ENCODE measurements at places on chromosomes 13 and 19.

DNA sequence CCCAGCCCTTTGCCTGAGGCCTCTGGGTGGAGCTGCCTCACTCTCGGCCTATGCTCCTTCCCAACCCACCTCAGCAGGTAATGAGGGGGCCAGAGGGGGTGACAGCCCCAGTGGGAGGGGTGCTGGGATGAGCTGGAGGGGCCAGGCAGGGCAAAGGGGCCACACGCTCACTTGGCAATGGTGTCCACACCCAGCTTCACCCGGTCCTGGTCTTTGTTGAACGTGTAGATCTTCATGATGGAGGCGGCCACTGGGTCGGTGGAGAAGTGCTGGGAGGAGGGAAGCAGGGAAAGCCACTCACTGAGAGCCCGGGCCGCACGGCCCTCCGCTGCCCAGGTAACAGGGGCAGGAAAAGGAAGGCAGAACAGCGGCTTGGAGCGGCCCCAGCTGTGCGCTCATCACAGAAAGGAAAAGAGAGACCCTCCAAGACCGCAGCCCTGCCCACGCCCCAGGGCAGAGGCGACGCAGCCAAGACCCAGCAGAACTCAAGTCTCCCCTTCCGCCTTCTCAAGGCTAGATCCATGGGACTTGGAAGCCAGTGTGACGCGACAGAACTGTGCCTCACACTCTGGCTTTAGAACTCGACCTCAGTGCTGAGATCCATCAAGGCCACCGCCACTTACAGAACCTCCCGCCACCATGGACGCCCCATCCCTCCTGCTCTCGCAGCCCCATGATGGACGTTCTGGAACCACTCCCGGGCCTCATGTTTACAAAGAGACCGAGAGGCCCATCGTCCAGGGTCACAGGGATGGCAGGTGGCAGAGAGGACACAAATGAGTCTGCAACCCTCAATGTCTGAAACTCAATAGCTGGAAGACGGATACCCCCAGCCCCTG is 9.2 kb downstream of the UBXN6 start:
- DNase-seq: no peak

- no peak for DNase-seq
Measured at GRCh38 chr19:413756-414420, 4.9 kb upstream of the C2CD4C start.

DNA sequence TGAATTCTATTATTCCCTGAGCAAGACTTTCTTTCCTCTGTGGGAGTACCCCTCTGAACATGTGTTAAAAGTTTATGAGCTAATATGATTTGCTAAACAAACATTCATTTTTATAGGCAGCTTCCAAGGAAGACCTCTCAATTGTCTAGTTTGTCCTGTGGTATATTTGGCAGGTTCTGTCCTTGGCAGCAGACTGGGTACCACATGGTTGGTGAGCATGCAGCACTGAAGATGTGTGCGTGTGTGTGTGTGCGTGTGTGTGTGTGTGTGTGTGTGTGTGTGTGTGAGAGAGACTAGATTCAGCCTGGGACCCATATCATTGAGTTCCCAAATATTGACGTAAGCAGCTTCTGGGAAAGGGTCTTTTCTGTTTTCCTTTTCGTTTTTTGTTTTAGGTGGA is 24.0 kb downstream of the FGF9 start:
- no peak for DNase-seq

DNA sequence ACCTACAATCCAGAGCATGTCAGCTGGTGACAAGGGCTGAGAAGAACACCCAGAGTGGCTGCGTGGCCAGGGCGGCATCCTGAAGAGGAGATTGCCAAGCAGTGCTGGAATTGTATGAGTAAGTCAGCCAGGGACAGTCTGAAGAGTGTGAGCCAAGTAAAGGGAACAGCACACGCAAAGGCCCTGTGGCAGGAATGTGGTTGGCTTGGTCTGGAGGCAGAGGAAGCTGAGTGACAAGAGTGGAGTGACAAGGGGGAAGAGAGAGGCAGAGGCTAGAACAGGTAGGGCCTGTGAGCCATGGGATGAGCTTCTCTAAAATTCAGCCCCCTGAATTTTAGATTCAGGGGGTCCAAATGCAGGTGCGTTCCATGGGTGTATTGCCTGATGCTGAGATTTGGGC is 53.7 kb upstream of the UQCRFS1 start:
- no peak for DNase-seq

DNA sequence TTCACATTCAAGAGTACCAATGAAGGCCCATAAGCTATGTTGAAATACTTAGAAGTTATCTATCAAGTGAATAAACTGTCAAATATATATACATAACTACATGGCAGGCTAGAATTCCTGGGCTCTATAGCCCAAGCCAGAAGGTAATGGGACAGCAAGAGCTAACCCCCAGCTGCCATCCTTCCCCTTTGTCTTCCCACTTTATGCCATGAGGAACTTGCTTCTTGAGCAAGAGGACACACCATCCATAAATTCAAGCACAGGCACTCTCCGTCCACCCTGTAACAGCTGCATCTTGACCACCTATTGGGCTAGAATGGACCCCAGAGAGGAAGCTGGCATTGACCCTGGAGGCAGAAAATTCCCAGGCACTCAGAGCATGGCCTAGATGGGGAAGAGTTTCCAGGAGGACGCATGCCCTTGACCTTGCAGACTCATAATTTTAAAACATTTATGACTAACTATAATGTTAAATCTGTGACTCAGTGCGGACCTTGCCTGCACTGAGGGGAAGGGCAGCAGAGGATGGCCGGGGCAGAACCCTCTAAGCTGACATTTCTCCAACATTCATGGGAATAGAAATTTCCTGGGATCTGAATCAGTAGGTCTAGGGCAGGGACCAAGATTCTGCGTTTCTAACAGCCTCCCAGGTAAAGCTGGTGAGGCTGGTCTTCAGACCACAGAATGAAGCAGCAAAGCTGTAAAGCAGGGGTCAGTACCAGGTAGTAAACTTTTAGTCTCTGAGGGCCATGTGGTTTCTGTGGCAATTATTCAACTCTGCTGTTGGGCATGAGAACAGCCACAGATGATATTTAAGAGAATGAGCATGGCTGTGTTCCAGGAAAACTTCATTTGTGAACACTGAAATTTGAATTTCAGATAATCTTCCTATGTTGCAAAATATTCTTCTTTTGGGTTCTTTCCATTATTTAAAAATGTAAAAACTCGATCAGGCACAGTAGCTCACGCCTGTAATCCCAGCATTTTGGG is 71.4 kb upstream of the CLDN10 start:
- no peak for DNase-seq

- no peak for DNase-seq
Measured at GRCh38 chr13:20397896-20398295, 127.8 kb downstream of the CRYL1 start.

DNA sequence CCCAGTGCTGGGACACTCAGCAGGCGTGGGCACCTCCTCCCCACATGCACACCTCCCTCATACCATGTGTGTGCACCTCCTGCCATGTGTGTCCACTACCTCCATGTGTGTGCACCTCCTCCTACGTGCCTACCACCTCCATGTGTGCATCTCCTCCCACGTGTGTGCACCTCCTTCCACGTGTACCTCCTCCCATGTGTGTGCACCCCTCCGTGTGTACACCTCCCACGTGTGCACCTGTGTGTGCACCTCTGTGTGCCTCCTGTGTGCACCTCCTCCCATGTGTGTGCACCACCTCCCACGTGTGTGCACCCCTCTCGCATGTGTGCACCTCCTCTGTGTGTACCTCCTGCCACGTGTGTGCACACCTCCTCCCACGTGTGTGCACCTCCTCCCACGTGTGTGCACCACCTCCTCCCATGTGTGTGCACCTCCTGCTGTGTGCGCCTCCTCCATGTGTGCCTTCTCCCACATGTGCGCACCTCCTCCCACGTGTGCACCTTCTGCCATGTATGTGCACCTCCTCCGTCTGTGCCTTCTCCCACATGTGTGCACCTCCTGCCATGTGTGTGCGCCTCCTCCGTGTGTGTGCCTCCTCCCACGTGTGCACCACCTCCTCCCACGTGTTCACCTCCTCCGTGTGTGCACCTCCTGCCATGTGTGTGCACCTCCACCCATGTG is 6.1 kb upstream of the C13orf46 start:
- no peak for DNase-seq

GRCh38 chr19:8641908-8642547 is 11.6 kb downstream of the NFILZ start:
- peak; percentile 43 for DNase-seq

DNA sequence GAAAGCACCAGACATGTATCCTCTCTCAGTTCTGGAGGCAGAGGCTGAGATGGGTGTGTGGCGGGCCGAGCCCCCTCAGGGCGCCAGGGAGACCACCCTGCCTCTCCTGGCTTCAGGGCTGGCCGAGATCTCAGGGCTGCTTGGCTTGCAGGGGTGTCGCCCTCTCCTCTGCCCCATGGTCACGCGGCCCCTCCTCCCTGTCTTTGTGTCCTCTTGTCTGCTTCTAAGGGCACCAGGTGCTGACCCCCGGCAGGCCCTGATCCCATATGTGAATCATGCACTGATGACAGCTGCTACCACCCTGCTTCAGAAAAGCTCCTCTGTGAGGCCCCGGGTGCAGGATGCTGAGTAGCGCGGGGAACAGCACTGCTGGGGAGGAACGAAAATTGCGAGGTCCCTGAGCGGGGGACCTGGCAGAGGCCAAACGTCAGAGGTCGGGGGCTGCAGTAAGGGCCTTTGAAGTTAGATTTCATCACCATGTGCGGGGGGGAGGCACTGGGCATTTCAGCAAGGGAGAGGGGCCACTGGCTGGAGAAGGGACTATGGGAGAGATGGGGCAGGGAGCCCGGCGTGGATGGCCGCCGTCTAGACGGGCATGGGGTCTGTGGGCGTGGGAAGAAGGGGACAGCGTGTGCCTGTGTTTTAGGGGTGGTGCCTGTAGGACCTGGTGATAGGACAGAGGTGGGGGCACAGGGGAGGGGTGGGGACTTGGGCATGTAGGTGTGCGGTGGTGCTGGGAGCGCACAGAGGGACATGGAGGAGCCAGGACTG is 125.2 kb downstream of the KDM4B start:
- no peak for DNase-seq

- DNase-seq: no peak
Measured at GRCh38 chr13:43122791-43123190, 99.4 kb downstream of the DNAJC15 start.

DNA sequence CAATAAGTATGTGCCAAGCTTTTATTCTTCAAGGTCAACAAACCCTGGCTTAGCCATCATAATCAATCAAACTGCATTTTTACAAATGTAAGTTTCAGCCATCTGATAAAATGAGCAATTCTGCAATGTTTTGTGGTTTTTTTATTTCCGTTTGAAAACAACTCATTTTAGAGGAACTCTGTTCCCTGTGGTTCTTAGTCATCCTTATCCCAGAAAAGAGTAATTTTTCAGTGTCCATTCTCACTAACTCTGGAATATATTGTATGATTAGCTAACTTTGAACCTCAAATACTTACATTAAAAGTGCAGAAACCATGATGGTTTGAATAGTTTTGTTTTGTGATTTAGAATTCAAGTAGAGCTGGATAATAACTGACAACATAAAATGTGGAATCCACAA is 87.6 kb downstream of the IRS2 start:
- no peak for DNase-seq

DNA sequence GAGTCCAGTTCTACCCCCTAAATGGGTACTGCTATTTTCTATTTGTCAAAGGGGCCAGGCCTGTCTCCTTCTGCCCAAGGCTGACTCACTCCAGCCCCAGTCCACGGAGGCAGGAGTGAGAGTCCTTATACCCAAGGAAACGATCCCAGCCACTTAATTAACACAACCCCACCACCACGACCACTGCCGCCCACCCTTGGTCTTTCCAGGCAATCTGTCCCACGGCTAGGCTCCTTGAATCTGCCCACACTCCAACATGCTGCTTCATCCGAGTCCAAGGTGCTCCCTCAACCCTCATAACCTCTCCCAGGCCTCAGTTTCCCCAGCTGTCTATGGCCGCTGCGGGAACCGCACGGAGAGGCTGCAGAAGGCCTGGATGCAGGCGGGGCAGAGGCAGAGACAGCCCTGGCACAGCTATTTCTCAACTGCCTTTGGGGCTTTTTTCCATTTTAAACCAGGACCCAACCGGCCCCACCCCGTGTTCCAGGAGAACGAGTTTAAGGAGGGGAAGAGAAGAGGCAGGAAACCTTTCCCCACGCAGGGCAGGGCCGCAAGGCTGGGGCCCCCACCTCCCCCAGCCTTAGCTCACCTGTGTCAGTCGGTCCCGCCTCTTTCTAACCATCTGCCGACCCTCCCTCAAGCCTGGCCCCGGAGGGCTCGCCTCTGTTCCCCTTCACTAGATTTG is 746 bp downstream of the RAB3D start:
- DNase-seq: no peak

DNA sequence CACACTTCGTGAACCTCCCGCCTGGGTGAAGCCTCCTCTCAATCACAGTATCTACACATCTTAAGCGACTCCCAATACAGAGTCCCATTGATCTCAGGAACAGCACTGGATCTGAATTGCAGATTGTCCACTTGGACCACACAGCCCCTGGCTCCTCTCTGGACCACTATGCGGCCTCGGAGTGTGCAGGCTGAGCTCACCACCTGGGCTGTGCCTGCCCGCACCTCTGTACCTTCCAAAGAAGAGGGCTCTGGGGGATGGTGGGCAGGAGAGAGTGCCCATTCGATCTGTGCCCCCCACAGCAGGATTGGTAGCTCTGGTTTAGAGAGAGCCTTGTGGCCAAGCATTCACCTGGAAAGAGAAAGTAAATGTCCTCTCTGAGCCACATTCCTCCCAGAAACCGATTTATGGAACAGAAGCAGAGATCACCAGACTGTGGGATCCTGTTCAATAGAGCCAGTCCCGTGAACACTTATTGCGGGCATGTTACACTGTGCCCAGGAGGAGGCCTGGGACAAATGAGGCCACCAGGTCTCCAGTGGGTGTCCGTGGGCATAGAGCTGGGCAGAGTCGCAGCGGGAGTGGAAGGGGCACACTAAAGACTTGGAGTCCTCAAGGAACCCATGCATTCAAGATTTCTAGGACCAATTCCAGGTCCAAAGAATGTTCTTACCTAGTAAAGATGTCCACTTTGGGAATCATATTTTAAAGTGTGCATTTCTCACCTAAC is 141.6 kb upstream of the SOX1 start:
- DNase-seq: no peak

DNA sequence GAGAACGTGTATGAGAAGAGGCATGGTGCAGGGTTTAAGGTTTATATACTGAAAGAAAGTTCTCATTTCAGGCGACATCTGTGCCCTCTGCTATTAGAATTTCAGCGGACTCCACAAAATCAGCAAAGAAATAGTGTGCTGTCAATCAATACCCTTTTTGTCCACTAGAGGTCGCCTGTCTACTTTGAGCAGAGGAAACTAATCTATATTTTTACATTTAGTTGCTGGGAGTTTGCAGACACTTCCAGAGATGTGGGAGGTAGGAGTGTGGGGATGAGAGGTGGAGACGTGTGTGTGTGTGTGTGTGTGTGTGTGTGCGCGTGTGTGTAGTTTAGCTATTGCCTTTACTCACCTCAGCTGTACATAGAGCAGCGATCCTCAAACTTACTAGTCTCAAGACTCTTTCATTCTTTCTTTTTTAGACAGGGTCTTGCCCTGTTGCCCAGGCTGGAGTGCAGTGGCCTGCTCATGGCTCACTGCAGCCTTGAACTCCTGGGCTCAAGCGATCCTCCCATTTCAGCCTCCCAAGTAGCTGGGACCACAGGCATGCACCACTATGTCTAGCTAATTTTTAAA is 9.7 kb downstream of the INAFM1 start:
- peak; percentile 76 for DNase-seq

Measured in CD4-positive, alpha-beta T cell treated with Interleukin-4 for 4 hours (primary cell).